ENCODE measurements at places on chromosomes 7 and 10.
A peak's percentile ranks its signal among the peaks of the same experiment; 100 is the strongest.

DNA sequence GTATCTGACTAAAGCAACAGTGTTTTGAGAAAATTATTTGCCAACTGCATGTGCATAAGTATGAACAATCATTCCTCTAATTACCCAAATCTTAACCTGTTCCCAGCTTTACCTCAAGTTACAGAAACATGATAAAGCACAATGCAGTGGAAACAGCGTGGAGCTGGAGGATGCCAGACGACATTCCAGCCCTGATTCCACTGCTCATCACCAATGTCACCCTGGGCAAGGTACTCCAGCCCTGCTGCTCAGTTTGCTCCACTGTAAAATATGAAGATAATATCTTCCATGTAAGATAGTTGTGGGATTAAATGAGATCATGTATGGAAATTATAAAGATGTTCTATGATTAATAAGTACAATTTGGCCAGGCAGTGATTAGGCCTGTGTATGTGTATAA lies 50.4 kb upstream of the ODAD2 start:
- DNase-seq: no peak

- DNase-seq: no peak
Measured at GRCh38 chr10:80771902-80772555, 234.3 kb downstream of the SH2D4B start.

- DNase-seq: no peak
Measured at GRCh38 chr7:577741-578370, 58.2 kb upstream of the PDGFA start.

- DNase-seq: peak; percentile 46
Measured at GRCh38 chr7:64876792-64877713, 26.0 kb upstream of the ZNF273 start.

DNA sequence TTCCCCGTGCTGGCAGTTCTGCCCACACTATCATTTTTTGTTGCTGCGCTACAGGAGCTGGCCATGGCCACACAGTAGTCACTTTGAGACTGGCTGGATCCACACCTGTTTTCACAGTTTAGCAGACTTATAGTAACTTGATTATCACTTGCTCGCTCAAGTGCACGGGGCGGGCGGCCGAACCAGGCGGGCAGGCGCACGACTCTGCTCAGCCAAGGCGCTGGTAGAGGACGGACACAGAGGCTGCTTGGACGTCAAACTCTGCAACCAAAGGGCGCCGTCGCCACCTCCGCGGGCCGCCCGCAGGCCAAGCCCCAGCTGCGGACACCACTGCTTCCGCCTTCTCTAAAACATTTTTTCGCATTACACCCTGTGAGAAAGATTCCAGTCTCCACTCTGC lies 38.4 kb upstream of the PHYHIPL start:
- no peak for DNase-seq

DNA sequence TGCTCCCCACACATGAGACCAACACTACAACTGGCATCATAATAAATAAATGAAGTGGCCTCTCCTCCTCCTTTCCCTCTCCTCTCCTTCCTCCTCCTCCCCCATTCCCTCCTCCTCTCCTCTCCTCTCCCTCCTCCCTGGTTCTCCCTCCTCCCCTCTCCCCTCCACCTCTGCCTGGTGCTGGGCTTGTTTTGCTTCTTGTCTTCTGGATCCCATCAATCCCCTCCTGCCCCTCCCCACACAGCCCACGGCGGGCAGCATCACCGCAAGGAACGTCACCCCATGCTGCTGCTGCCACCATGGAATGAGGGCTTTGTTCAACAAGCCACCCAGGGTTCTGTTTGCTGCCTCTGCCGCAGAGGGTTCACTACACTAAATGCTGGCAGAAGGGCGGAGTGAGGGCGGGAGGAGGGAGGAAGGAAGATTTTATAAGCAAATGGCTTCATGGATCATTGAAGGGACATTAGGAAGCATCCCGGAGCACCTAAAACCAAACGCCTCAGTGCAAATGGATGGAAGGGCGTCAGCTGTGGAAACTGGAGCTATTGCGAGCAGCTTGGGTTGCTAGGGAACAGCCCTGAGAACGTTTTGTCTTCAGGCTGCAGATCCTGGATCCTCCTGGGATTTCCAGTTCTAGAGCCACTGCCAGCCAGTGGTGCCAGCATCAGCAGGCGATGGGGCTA lies 379.7 kb upstream of the ZMIZ1 start:
- peak; percentile 51 for DNase-seq

- no peak for DNase-seq
Measured at GRCh38 chr7:38300175-38300574, 26.7 kb upstream of the TARP start.

- DNase-seq: no peak
Measured at GRCh38 chr7:131839967-131840690, 283.7 kb upstream of the PODXL start.

GRCh38 chr10:131872011-131872826 lies 28.6 kb upstream of the PPP2R2D start:
- DNase-seq: no peak

DNA sequence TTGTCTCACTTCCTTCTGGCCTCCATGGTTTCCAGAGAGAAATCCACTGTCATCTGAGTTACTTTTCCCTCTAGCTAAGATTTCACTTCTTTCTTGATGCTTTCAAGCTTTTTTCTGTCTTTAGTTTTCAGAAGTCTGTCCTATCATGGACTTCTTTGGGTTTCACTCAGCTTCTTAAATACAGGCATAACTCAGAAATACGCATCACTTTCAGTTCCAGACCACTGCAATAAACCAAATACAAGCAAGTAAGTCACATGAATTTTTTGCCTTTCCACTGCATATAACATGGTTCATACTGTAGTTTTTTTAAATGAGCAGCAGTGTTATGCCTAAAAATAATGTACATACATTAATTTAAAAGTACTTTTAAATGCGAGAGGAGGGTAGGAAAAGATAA lies 48.7 kb downstream of the STK17A start:
- no peak for DNase-seq

DNA sequence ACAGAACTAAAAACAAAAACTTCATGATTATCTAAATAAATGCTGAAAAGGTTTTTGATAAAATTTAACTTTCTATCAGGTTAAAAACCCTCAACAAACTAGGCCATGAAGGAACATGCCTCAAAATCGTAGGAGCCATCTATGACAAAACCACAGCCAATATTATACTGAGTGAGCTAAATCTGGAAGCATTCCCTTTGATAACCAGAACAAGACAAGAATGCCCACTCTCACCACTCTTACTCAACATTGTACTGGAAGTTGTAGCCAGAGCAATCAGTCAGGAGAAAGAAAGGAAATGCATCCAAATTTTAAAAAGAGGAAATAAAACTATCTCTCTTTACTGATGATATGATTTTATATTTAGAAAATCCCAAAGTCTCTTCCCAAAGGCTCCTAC lies 228.7 kb downstream of the CHRM2 start:
- no peak for DNase-seq

- DNase-seq: no peak
Measured at GRCh38 chr7:37149051-37149772, 299.5 kb downstream of the ELMO1 start.

GRCh38 chr7:89728481-89728880 lies 425.8 kb upstream of the STEAP1 start:
- peak; percentile 69 for DNase-seq

DNA sequence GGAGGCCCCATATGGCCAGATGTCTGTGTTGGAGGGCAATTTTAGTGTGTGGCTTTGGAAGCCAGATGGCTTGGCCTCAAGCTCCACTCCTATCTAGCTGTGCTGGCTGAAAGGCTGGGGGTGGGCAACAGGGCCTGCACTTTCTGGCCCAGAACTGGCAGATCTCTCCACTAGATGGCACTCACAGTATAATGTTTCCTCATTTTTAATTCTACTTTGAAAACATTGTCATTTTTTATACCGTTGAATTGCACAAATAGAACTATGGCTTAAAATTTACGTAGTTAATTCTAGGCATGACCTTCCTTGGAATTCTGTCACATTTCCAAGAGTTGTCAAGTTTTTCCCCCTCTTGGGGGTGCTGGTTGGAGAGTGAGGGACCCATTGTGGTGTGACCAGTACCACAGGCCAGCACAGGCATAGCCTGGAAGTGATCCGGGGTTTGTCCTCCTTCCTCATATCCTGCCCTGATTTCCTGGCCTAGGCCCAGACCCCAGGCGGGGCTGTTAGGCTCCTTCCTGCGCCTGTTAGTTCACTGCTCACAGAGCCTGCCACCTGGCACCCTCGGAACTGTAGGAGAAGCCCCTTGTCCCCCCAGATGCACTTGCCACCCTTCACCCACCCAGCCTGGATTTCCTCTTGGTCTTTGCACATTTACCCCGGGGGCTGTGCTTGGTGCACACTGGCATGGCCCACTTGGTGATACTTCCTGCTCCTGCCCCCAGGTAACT lies 52.8 kb downstream of the ARHGAP22 start:
- DNase-seq: peak; percentile 0

GRCh38 chr7:121105262-121105661 lies 116.8 kb downstream of the CPED1 start:
- DNase-seq: no peak

GRCh38 chr10:96342402-96342801 lies 16.4 kb downstream of the OPALIN start:
- no peak for DNase-seq

DNA sequence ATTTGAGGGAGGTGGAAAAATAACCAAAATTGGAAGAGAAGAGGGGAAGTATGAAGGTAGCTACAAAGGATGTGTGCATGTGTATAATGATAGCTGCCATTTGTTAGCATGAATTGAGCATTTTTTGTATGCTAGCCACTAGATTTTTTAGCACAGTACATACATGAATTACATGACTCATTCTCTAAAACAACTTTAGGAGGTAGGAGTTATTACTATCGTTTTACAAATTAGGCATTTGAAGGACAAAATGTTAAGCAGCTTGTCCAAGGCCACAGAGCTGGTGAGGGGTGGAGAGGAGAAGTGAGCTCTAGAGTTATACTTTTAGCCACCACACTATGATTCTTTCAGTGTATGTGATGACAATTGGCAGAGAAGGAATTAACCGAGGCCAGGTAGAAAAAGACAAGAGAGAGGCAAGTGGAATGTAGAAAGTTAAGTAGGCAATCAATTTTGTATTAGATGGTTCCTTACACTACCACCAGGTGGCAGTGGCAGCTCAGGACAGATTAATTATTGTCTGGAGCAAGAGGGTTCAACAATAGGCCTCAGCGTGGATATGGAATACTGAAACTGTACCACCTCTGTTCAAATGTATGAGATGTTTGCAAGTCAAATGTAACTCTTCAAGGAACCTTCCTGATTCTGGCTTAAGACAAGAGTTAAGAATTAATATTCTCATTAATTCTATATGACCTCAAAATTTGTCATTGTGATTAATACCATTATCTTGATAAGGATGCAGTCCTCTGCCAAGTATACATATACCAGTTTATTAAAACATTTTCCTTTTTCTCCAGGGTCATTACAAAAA lies 128.0 kb downstream of the MBL2 start:
- DNase-seq: peak; percentile 0

- DNase-seq: no peak
Measured at GRCh38 chr10:119020627-119020946, 8.9 kb upstream of the NANOS1 start.

DNA sequence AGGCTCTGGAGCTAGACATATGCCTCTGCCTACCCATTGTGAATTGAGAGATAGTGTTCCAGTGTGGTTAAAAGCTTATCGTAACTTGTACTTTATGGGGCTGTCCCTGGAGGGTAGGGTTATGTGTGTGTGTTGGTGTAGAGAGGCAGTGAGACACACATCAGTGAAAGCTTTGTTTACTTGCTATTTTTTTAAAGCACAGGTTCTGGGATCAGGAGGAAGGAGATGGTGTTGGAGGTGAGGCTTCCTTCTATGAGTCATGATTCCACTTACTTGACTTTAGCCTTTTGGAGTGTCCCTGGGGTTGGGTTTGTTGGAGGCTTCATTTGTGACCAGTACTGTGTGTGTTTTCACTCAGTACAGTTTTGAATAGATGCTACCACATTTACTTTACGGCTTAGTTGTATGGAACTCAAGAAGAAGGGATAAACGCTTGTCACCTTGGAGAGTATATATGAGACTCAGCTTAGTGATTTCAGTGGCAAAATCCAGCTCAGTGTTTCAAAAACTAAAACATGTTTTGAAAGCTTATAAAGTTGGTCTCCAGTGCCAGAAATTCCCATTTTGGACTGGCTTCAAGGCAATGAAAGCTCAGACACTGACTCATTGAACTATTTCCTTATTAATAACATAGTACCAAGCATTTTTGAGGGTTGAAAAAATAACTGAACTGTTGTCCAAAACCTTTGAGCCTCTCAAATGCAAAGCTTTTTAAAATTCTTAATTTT lies 106.2 kb downstream of the PLXDC2 start:
- no peak for DNase-seq

- no peak for DNase-seq
Measured at GRCh38 chr10:92757066-92757710, 67.4 kb downstream of the HHEX start.

DNA sequence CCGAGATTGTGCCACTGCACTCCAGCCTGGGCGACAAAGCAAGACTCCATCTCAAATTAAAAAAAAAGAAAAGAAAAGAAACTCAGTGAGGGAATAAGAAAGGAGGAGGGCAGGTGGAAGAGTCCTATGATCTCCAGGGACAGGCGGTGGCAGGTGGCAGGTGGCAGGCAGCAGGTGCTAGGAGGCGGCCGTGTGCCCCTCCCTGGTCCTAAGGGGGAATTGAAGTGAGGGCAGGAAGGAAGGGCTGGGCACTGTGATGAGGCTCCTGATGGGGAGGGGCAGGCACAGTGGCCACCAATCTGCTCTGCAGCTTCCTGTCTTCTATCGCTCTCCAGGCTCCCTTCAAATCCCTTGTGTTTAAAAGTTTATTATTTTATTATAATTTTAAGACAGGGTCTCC lies 41.2 kb upstream of the UBE3C start:
- no peak for DNase-seq

- no peak for DNase-seq
Measured at GRCh38 chr10:102948176-102948575, 30.1 kb downstream of the CNNM2 start.

DNA sequence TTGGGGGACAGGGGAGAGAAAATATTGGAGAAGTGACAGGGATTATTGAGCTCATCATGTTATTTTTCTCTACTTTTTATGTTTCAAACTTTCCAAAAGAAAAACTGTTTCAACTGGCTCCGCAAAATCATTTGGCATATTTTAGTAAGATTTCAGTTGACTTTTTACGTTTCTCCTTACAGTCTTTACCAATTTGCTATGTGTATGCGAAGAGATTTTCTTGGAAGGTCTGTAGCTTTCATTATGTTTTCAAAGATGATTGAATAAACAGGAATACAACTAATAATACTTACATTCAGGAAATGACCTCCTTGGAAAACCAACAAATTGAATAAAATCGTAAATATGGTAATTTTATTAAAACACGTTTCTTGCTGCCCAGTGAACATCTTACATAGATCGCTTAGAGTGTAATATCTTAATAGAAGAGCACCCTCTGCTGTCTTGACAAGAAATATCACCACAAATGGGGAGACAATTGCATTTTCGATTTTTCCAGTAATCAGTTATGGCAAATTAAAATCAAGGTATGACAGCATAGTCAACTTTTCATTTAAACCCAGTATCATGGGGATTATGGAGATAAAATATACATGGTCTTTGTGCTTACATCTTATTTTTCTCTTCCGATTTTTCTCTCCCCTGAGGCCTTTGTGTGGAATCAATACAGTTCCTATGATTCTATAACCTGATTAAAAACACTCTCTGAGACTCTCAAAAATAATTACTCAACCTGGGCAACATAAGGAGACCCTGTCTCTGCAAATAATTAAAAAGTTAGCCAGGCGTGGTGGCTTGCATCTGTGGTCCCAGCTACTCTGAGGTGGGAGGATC lies 43.1 kb downstream of the MBL2 start:
- DNase-seq: peak; percentile 4

- no peak for DNase-seq
Measured at GRCh38 chr7:36279200-36279925, 110.3 kb upstream of the ANLN start.

GRCh38 chr7:82839555-82839954 lies 323.1 kb downstream of the PCLO start:
- no peak for DNase-seq
